ENCODE measurements at places on chromosomes 16 and 17. TPM values are rescaled to one million over a fixed set of nuclear protein-coding genes. Genes with fewer than 3 reads are reported as not detected.

The HBM gene
- total RNA-seq = not detected

The GLTPD2 gene
- not detected for total RNA-seq

The CHAD gene
- 10.0 TPM for total RNA-seq

The FBXW10 gene
- 0.05 TPM for total RNA-seq

The LMF1 gene
- total RNA-seq = 17.6 TPM

Measured in pancreas (tissue), 10 donors.